Sigmoid colon (tissue), 7 donors: ENCODE measurements at places on chromosomes 5 and 9. TPM values are rescaled to one million over a fixed set of nuclear protein-coding genes. Genes with fewer than 3 reads are reported as not detected.

- no peaks in the 10 kb centered on the region for H3K4me1 ChIP-seq
- no peak overlapping the region for H3K4me3 ChIP-seq
- H3K27me3 ChIP-seq, result no peaks in the 10 kb centered on the region
- no peak overlapping the region for H3K27ac ChIP-seq
- DNase-seq, result no peak
Observed at GRCh38 chr5:29089591-29090130, 2051.3 kb upstream of the CDH9 start.

- H3K36me3 ChIP-seq, result no peaks in the 10 kb centered on the region
- no peaks in the 10 kb centered on the region for H3K27me3 ChIP-seq
- peak within 1 kb of the TSS; percentile 75 for H3K4me3 ChIP-seq
- H3K4me1 ChIP-seq, result peaks cover 37% of the 10 kb centered on the region
Observed at GRCh38 chr5:134524826-134525682, at the start of gene JADE2. JADE2 (plus strand) TSS chr5:134525670; CDS start chr5:134535858, 10,188 bp downstream.

GRCh38 chr5:116747881-116748280 lies 173.3 kb upstream of the SEMA6A start:
- DNase-seq, result peak; percentile 66
- H3K4me1 ChIP-seq, result no peaks in the 10 kb centered on the region
- no peak overlapping the region for H3K4me3 ChIP-seq
- no peaks in the 10 kb centered on the region for H3K36me3 ChIP-seq
- peak overlapping the region; percentile 51 for H3K27ac ChIP-seq

GRCh38 chr5:89930591-89931392 lies 478.8 kb downstream of the CETN3 start:
- H3K27ac ChIP-seq, result peak overlapping the region; percentile 24
- H3K4me1 ChIP-seq, result no peaks in the 10 kb centered on the region
- H3K4me3 ChIP-seq, result no peak overlapping the region
- H3K27me3 ChIP-seq, result no peaks in the 10 kb centered on the region

- no peak for DNase-seq
- peaks cover 4% of the 10 kb centered on the region for H3K36me3 ChIP-seq
- no peak overlapping the region for H3K27ac ChIP-seq
- H3K4me1 ChIP-seq, result no peaks in the 10 kb centered on the region
Observed at GRCh38 chr9:79651251-79651795, 79.6 kb downstream of the TLE4 start.

PCDHGC4 gene
- total RNA-seq, result 8.6 TPM
